H54 (cell line): ENCODE measurements at places on chromosomes 5 and 9.
A peak's percentile ranks its signal among the peaks of the same experiment; 100 is the strongest.

DNA sequence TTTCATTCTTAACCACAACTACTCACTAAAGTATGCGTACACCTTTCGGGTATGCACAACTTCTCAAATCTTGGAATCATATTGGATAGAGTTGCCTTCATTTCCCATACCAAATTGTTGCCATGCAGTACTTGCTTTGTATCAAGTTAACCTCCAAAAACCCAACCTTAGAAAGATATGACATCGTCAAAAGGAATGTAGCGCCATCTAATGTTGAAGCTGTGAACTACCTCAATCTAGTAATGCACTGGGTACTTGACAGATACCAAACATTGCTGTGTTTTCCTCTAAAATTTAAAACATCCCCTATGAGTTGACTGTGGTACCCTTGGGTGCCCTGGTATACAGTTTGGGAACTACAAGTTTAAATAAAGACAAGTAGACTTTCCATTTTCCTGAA, 318.4 kb downstream of the ARL15 start:
- DNase-seq, result no peak

- no peak for DNase-seq
Observed at GRCh38 chr5:79924936-79925893, 65.8 kb downstream of the MTX3 start.

DNA sequence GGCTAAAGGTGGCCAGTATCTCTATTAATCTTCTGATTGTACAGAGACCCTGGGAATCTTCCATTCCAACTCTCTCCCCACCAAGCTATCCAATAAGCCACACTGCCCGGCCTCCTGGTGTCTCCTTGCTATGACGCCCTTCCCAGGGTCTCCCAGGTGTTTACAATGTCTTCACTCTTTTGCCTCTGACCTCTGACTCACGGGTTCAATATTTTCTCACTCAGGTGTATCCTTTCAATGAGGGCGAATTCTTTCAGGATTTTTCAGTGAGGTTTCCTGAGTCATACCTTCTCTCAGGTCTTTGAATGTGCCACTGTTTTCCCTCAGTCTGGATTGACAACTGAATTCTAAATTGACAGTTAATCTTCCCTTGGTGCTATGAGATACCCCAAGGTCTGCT, 53.7 kb upstream of the IRX4 start:
- DNase-seq, result no peak

GRCh38 chr5:165201771-165202518, 1696.5 kb downstream of the MAT2B start:
- DNase-seq, result no peak

- no peak for DNase-seq
Observed at GRCh38 chr5:180088561-180088960, 17.0 kb upstream of the RNF130 start.

DNA sequence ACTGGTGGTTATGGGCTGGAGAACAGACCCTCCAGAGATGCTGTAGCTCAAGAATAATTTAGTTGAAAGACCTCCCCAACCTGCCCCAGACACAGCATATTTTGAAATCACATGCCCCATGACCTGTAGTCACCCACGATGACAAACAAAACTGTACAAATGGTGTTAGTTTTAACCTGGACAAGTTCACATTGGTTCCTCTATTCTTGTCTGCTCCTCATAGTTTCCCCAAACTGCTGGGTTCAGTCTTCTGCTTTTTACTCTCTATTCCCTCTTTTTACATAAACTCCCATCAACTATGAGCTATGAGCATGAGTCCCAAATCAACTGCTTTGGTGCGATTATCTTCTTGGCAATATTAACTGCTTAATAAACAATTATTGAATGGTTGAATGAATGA, 365.3 kb upstream of the CLINT1 start:
- DNase-seq, result no peak

GRCh38 chr5:7808998-7809397, 41.9 kb downstream of the CFAP90 start:
- no peak for DNase-seq

DNA sequence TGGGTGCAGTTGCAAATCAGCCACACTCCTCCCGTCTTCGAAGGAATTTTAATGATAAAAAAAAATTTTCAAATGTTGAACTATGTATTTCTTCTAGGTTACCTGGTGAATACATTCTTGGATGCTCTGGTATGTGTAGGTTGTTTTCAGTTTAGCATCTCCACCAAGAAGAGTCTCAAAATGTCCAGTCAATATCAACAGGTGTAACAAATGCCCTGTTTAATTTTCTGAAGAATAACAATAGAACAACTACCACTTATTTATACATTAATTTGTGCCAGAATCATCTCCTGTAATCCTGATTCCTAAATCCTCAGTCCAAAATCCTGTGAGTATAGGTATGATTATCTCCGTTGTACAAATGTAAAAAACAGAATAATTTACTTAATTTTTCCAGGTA, 67.8 kb downstream of the EBF1 start:
- no peak for DNase-seq

DNA sequence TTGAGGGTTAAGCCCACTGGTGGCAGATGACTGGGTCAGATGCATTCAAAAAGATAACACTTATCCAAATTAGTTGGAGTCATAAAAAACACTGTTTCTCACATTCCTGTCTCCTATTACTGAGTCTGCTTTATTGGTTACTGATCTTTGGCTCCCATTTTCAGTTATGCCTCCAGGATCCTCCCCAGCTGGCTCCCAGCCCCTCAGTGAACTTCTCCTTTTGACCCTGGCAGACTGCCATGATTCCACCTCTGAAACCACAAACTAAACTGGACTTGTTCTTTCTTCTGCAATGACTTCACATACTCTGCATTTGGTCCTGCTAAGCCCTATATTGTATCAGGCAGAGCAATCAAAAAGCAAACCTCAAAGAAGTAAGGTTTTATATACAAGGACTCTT, 860.8 kb upstream of the DMAC1 start:
- no peak for DNase-seq

DNA sequence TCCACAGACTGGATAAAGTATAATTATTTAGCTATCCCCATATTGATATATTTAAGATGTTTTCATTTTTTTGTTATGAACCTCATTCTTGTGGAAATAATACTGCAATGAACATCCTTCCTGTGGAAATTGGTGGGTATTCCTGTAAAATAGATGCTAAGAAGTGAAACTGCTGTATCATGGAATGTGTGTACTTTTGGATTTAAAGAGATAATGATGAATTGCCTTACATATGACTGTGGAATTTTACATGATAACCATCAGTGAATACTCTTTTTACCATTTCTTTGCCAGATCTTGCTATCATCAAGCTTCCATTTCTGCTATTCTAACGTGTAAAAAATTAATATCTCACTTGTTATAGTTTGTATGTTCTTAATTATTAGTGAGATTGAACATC, 847.9 kb downstream of the EFNA5 start:
- DNase-seq, result no peak

GRCh38 chr9:22211588-22212360, 202.7 kb upstream of the CDKN2B start:
- DNase-seq, result no peak

GRCh38 chr5:33827885-33828284, 63.9 kb downstream of the ADAMTS12 start:
- no peak for DNase-seq

- peak; percentile 99 for DNase-seq
Observed at GRCh38 chr9:134135343-134136117, at the start of gene WDR5. TSS of gene WDR5 (plus strand) at chr9:134136082. CDS start at chr9:134139878, 3,796 bp downstream.

GRCh38 chr5:171457208-171457981, 37.9 kb downstream of the FGF18 start:
- no peak for DNase-seq

DNA sequence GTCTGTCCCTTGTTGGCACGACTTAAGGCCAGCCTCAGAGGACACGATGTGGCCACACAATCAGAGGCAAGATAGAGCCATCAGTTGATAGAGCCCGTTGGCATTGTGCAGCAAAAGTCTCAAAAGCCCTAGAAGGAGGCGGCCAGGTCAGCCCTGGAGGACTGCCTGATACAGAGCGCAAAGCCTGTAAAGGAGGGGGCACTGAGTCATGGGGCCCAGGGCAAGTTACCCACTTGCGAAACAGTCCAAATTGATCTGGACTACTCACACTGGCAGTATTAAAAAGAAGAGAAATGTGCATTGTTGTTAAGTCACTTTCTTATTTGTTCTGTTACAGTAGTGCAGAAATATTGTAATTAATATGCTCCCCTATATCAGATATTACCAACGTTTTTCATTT, 51.5 kb downstream of the KLF9 start:
- DNase-seq, result no peak

DNA sequence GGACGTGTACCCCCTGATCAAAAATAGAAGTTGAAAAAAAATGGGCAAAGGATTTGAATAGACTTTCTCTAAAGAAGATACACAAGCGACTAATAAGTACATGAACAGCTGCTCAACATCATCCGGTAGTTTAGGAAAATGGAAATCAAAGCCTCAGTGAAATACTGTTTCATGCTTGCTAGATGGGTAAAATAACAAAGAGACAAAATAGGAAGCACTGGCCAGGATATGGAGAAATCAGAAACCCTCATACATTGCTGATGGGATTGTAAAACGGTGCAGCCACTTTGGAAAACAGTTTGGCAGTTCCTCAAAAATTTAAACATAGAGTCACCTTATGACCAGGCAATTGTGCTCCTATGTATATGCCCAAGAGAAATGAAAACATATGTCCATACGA, 65.0 kb upstream of the SUB1 start:
- DNase-seq, result no peak

DNA sequence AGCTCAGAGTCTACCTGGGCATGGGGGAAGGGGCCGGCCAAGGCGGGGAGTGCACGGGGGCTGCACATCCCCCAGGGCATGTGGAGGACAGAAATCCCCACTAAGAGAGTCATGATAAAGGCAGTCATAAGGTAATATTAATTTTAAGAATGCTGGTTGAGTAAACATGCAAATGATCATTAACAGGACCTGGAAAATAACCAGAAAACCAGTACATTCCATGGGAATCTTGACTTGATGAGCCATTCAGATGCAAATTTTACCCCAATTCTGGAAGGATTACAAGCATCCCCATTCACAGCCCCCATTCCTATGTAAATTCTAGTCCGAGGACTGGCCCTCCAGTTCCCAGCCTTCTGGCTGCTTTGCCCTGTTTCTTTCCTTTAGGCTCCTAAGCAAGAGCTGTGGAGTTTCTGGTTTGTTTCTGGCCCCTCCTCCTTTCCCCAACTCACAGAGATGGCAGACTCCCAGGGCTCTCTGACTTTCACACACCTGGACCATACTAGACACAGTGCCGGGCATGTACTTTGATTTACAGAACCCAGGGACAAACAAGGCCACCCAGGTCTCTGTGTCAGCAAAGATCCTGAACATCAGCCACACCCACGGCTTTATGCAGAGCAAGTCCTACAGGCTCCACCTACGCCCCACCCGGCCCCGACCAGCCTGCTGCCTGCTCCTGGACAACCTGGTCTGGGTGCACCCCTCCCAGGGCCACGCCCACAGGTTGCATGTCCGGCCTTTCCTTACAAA, 62.7 kb downstream of the SEMA4D start:
- no peak for DNase-seq

DNA sequence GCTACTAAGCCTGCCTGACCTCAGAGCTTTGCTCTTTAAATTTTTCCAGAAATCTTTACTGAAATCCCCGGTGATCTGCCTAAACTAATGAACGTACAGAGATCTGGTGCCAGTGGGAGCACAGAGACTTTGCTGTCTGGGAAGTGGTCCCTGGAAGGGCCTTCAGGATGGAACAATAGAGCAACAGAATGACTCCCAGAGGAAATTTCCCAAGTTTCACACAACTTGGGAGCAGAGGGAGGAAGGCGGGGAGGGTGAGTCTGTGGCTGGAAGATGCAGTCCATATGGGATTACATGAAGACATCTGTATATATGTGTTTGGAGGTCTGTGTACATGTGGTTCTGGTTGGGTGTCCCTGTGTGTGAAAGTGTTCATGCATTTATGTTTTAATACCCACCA, 638.3 kb downstream of the CCDC171 start:
- DNase-seq, result no peak

DNA sequence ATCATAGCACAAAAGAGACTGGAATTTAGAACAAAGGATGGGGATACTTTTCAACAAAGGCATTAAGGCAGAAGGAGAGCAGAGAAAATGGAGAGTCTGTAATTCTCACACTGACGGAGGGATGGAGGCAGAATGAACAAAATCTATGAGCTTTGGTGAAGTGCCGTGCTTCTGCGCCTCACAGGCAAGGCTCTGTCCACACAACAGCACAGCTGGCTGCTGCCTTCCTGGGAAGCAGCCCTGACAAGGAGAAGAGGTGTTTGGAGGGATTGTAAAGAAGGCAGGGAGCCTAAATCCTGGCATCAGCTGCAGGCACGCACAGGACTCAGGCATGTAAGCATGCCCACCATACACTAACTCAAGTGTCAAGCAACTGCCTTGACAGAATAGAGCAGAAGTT, 485.2 kb upstream of the KIF2A start:
- no peak for DNase-seq

DNA sequence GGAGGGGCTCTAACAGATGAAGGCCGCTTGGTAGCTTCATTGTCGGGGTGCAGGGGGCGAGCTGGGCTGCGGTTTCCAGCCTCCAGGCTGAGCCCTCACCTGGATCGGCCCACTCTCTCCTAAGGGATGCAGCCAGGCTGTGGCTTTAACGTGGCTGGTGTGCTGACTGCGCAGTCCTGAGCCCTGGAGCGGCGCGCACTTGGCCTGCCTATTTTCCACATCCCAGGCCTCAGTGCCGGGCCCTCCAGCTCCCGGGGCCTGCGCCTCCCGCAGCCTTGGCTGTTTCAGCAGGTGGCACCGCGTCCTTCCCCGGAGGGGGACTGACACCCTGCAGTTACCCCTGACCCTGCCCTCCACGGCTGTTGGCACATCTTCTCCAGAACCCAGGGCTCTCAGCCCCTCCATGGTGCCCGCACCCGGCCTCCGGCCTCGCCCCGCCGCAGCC, 1.4 kb downstream of the RNU6ATAC start:
- DNase-seq, result no peak

DNA sequence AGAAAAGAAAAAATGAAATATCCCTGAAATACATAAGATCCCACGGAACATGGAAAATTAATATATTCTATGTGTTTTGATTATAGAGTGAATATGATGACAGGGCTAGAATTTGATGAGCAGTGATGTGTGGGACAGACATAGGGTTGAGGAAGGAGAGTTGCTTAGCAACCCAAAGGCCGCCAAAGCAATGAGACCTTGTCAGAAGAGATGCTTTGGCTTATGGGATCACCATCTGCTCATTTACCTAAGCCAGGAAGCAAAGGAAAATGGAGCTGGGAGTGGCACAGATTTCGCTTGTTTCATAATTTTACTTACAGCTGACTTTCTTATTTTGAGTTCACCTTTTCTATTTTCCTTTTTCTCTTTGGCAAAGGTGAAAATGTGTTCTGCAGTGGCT, 20.9 kb upstream of the HAPLN1 start:
- no peak for DNase-seq

- no peak for DNase-seq
Observed at GRCh38 chr5:149407323-149408251, 28.5 kb upstream of the IL17B start.

GRCh38 chr9:92649007-92649406, 20.9 kb downstream of the IPPK start:
- no peak for DNase-seq

GRCh38 chr5:172542651-172543131, 88.4 kb upstream of the SH3PXD2B start:
- no peak for DNase-seq
